ENCODE measurements at places on chromosomes 3 and 15. TPM values are rescaled to one million over a fixed set of nuclear protein-coding genes. Genes with fewer than 3 reads are reported as not detected.

GRCh38 chr15:63904042-63904441, 70.3 kb upstream of the HERC1 start:
- H3K4me3 ChIP-seq, result no peak overlapping the region
- H3K4me1 ChIP-seq, result peaks cover 8% of the 10 kb centered on the region
- no peaks in the 10 kb centered on the region for H3K36me3 ChIP-seq
- H3K27me3 ChIP-seq, result no peaks in the 10 kb centered on the region

DNA sequence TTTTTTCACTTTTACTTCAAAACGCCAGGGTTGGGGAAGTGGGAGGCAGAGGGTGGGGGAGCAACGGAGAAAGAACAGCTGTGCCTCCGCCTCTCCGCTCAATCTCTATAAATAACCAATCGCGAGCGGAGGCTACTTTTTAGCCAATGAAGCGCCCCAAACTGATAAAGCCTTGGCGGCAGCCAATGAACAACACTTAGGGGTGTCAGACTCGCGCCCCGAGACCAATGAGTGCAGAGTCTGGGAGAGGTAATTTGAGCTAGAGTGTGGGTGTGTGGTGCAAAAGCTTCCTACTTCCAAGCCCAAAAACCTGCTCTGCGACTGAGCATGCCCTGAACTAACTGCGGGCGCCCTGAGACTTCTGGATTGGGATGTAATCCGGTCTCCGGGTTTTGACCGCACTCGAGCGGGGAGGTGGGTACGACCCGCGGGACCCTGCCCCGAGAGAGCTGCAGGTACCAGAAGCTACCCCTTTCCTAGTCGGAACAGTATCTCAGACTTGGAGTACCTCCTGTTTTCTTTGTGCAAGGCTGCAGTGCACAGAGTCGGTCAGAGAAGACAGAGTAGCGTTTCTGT, 800 bp upstream of the RAP2B start:
- H3K27ac ChIP-seq, result peak overlapping the region; percentile 82
- H3K4me3 ChIP-seq, result peak overlapping the region; percentile 93
- no peaks in the 10 kb centered on the region for H3K27me3 ChIP-seq
- no peaks in the 10 kb centered on the region for H3K36me3 ChIP-seq
- DNase-seq, result peak; percentile 86

PLA2G4E gene
- total RNA-seq, result 0.05 TPM

GRCh38 chr3:124121379-124122312, 129.7 kb upstream of the ROPN1 start:
- H3K4me3 ChIP-seq, result no peak overlapping the region
- H3K4me1 ChIP-seq, result peaks cover 3% of the 10 kb centered on the region
- no peaks in the 10 kb centered on the region for H3K27me3 ChIP-seq
- no peak overlapping the region for H3K27ac ChIP-seq

HRG gene
- total RNA-seq, result not detected
